Jurkat, Clone E6-1 (cell line): ENCODE measurements at places on chromosomes 1 and 21.

DNA sequence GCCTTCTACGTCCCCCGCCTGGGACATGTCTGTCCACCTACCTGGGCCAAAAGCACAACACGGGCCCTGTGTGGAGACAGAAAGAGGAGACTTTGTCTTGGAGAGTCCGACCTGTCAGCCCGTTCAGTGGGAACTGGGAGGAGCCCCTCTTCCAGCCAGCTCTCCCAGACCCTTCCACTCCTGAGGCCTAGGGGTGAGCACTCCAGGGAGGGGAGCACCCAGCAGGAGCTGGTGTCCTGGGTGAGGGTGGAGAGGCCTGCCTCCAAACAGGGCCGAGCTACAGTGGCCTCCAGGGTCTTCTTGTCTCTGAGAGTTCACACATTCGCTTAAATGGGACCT is 546 bp downstream of the SPOCD1 start:
- DNase-seq, result no peak

GRCh38 chr1:109719337-109719837 is 7.3 kb downstream of the GSTM5 start:
- no peak for DNase-seq

GRCh38 chr1:79773385-79773784 is 766.9 kb upstream of the ADGRL4 start:
- DNase-seq, result no peak

DNA sequence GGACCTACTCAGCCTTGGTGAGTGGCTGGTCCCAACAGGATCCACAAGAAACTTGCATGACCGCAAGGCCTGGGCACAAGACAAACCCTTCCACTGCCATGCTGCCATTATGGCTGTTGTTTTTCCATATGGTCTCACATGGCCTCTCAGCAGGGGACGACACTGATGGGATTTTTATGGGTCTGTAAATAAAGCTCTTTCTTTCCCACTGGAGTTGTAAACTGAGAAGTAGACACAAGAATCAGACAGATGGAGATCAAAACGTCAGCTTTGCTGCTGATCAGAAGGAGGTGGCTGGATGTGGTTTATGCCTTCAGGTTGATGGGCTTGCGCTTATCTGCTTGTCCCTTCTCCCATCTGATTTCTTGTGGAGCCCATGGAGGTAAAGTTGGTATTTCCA is 138.1 kb upstream of the KCNJ6 start:
- no peak for DNase-seq

GRCh38 chr1:161140755-161141400 is 8.4 kb upstream of the DEDD start:
- no peak for DNase-seq

- DNase-seq, result no peak
Observed at GRCh38 chr1:56436912-56437417, 142.4 kb downstream of the PLPP3 start.

GRCh38 chr1:59272507-59272906 is 24.4 kb upstream of the FGGY start:
- DNase-seq, result no peak

- DNase-seq, result no peak
Observed at GRCh38 chr1:110235834-110236682, 25.9 kb downstream of the KCNC4 start.

DNA sequence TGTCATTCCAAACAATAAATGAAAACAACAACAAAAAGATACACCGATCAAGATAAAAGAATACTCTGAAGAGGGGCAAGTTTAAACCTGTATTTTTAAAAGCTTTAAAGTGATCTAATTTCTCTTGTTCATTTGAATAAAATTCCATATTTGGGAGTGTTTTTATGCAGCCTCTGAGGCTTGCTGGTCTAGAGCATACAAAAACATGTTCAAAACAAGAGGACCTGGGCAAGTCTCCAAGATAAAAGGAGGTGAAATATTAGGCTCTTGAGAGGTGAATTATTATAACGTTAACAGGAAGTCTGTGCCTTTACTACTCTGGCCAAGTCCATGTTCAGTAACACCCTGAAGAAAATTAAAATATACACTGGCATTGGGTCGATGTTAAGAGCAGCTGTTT is 20.1 kb downstream of the URB1 start:
- no peak for DNase-seq

DNA sequence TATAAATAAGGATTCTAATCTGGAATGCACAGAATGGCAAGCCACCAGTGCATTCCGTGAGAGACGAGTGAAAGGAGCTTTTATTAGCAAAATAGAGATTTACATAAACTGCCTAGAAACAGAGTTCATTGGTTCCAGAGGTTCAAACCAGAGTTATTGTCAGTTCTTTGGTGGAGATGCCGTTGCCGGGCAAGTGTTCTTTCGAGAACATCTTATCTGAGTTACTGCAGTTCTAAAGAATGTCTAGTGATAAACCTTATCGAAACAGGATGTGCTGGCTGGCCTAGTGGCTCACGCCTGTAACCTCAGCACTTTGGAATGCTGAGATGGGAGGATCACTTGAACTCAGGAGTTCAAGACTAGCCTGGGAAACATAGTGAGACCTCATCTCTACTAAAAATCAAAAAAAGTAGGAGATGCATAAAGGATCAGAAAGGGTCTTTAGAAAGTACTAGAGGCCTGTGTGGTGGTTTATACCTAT is 19.9 kb upstream of the EVI5 start:
- peak; percentile 37 for DNase-seq

DNA sequence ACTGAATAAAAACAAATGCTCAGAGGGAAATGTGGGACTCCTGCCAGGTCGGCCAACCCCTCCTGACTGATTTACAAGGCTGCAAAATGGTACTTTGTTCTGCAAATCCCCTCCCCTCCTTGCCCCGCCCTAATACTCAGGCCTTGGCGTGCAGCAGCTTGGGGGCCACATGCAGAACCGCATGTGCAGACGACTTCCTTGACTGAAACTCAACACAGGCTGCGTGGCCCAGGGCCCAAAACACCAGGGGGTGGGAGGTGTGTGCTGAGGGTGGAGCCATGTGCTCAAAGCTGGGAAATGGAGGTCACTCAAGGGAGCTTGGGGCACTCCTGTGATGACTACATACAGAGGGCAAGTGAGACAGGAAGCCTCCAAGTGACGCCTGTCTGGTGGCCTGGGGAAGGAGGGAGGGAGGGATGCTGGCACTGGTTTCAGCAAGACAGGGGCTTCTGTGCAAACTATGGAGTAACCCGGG is 87.2 kb downstream of the MRPL37 start:
- DNase-seq, result peak; percentile 92
